ENCODE measurements at places on chromosomes 2 and 18. TPM values are rescaled to one million over a fixed set of nuclear protein-coding genes. Genes with fewer than 3 reads are reported as not detected.

Gene HDLBP
- total RNA-seq, result 267 TPM

Gene DHRS9
- 0.88 TPM for total RNA-seq

Gene NXPH2
- total RNA-seq, result 1.6 TPM

Gene SCN3A
- total RNA-seq, result 0.24 TPM

Gene TMEFF2
- total RNA-seq, result not detected

Gene EML6
- not detected for total RNA-seq

Gene FBLN7
- 8.1 TPM for total RNA-seq

Gene C2orf80
- total RNA-seq, result not detected

Gene CTLA4
- total RNA-seq, result not detected
